ENCODE measurements at places on chromosomes 1 and 21.

DNA sequence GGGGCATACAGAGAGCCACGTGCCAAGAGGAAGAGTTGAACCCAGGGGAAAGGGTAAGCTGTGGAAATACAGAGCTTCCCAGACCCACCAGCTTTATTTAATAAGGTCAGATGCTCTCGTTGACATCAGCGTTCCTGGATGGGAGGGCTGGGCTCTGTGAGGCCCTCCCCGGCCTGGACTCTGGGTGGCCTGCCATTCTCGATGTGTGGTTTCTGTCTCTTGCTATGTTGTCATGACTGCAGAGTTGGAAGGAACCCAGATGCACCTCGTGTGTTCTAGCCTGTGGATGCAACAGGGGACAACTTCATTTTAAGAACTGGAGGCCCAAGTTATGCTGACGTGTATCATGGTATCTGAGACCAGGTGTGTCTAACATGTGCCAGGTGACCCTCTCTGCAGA lies 101.7 kb downstream of the PCBP3 start:
- no peak for DNase-seq

DNA sequence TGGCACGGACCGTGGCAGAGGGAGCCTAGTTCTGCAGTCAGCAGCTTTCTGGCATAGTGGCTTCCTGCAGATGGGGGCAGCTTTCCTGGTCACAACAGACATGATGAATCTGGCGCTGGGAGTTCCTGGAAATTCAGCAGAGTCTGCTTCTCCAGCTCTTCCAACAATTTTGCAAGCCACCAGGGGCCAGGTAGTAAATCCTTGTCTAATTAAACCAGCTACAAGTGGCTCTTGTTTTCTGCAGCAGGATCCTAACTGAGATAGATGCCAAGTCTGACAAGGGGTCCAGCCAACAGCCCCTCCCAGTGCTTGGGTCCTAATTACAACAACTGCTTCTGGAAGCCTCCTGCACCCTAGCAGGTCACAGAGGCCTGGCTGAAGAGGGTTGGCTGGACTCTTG lies 35.8 kb downstream of the TRIM62 start:
- no peak for DNase-seq

- DNase-seq: no peak
Measured at GRCh38 chr1:82565546-82565945, 764.8 kb downstream of the ADGRL2 start.

GRCh38 chr1:200837931-200838571 lies 34.7 kb upstream of the GPR25 start:
- DNase-seq: no peak

DNA sequence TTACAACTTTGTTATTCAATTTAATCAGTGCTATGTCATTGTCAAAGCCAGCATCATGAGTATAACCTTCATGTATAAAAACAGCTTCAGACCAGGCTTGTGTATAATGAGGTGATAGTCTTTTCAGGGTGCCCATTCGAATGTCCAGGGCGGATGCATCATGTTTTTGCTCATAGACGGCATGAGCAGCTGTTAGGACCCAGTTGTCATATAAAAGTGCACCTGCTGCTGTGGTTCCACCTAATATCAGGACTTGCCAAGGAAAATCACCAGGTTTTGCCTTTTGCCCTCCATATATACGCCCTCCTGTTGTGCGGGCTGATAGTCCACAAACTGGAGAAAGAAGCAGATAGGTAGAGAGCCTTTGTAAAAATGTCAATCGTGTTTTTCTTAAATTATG lies 14.9 kb downstream of the TARDBP start:
- DNase-seq: no peak

DNA sequence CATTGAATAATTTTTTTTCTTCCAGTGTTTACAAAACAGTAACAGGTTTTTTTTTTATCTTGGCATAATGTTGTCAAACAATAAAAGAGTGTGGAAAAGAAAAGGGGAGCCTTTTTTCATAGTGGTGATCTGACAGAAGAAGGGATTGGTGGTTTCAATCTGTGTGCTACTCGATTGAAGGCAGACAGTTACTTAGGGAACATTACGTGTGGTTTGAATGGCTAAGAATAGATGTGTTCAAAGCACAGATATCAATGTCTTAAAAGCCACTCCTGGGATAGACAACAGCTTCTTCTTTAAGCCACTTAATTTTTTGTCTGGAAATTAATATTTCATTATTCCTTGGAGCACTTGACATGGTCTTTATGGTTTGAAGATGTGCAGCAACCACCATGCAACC lies 558.6 kb upstream of the ADGRL2 start:
- DNase-seq: no peak

GRCh38 chr1:21397813-21398188 lies 42.1 kb upstream of the NBPF3 start:
- DNase-seq: peak; percentile 13

GRCh38 chr1:154344977-154345837 lies 19.9 kb downstream of the ATP8B2 start:
- DNase-seq: peak; percentile 57

GRCh38 chr1:19644681-19645410 lies 735 bp downstream of the NBL1 start:
- peak; percentile 54 for DNase-seq

DNA sequence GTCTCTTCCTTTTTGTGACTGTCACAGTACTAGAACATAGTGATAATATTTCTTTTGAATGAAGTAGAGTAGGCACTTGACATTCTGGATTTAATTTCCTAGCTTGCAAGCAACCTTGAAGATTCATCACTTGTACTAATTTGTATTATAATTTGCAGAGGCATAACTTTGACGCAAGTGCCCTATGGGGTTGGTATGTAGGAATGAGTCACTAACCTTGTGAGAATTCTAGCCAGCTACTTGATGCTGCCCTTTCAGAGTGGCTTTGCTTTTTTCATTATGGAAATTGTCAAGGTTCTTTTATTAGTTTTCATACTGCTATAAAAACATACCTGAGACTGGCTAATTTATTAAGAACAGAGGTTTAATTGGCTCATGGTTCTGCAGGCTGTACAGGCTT lies 13.7 kb upstream of the DPH5 start:
- no peak for DNase-seq

GRCh38 chr21:36664662-36664990 lies 34.3 kb upstream of the SIM2 start:
- no peak for DNase-seq

DNA sequence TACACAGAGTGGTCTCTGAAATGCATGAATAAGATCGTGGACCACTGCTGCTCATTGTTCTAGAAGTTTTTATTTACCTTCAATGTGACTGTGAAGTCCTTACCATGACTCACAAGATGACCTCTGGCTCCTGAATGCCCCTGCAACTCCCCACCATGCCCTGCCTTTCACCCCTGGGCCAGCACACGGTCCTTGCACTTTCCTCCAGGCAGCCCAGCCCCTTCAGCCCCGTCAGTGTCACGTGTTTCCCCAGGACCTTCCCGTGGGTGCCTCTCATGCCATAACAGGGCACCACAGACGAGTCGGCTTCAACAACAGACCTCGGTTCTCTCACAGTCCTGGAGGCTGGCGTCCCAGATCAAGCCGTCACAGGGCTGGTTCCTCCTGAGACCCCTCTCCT lies 62.1 kb downstream of the B3GALT5 start:
- peak; percentile 41 for DNase-seq

Data from transverse colon (tissue), 4 donors.